Osteocyte (in vitro differentiated cells): ENCODE measurements at places on chromosomes 13 and 19. TPM values are rescaled to one million over a fixed set of nuclear protein-coding genes. Genes with fewer than 3 reads are reported as not detected.
A peak's percentile ranks its signal among the peaks of the same experiment; 100 is the strongest.

The OR7C1 gene
- total RNA-seq: not detected in 2 replicates

The PBX4 gene
- 0.46 and 0.52 TPM in 2 replicates for total RNA-seq

GRCh38 chr13:77386046-77386445 lies 59.2 kb upstream of the MYCBP2 start:
- no peaks in the 10 kb centered on the region for H3K36me3 ChIP-seq
- DNase-seq: no peak
- no peak overlapping the region for H3K27ac ChIP-seq

DNA sequence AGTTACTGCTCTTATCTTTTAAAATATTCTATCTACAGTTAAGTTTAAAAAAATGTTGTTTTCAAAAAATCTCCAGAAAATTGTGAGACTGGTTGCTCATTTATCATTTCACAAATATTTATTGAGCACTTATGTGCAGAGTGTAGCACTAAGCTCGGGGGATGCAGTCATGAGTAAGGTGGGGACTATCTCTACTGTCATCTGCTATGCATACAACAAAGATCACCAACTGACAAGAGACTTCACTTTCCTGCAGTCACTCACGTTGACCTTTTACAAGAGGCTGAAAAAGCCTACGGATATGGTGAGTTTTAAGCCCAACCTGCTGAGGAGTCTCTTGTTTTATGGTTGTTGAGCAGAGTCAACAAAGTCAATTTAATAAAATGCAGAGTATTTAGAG lies 392.5 kb downstream of the KLF12 start:
- DNase-seq: no peak
- H3K4me1 ChIP-seq: peaks cover 6% of the 10 kb centered on the region
- peaks cover 9% of the 10 kb centered on the region for H3K36me3 ChIP-seq
- no peak overlapping the region for H3K4me3 ChIP-seq
- no peak overlapping the region for H3K27ac ChIP-seq

The RASAL3 gene
- not detected in 2 replicates for total RNA-seq

GRCh38 chr19:33100894-33101644 lies 20.1 kb downstream of the GPATCH1 start:
- H3K4me3 ChIP-seq: no peak overlapping the region
- H3K36me3 ChIP-seq: peaks cover 41% of the 10 kb centered on the region
- no peak overlapping the region for H3K27ac ChIP-seq
- no peaks in the 10 kb centered on the region for H3K27me3 ChIP-seq

DNA sequence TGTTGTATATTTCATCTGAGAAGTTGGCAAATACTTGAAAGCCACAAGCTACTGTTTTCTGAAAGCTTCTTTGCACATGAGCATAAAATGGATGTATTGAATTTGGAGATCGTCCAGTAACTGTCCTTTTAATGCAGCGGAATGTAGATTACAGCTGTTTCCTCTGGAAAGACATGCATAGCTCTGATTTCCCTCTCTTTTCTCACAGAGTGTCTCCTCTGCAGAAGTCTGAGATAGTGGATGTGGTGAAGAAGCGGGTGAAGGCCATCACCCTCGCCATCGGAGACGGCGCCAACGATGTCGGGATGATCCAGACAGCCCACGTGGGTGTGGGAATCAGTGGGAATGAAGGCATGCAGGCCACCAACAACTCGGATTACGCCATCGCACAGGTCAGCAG lies 283.0 kb downstream of the SHISA2 start:
- H3K4me3 ChIP-seq: peak overlapping the region; percentile 26
- H3K27ac ChIP-seq: peak overlapping the region; percentile 96
- no peaks in the 10 kb centered on the region for H3K36me3 ChIP-seq
- H3K4me1 ChIP-seq: peaks cover 56% of the 10 kb centered on the region
- H3K27me3 ChIP-seq: no peaks in the 10 kb centered on the region
- DNase-seq: no peak

The SMIM17 gene
- total RNA-seq: 0.32 and 0.57 TPM in 2 replicates

DNA sequence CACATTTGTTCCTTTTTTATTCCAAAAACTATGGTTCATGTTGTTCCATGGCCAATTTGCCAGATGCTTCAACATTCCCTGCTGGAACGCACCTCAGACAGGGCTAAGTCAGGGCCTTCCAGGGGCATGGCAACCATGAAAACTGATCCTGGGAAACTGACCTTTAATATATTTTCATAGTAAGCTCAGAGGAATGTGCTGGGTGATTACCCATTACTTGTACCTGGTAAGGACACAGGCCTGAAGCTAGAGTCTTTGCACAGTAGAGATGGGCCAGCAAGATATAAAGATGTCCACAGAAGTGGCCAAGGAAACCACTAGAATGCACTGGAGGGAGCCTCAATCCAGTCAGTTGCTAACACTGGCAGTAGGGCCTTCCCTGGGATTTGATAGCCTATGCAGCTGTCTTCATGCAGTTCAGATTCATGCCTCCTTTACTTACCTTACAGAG lies 353.1 kb downstream of the ENOX1 start:
- H3K4me1 ChIP-seq: peaks cover 61% of the 10 kb centered on the region
- H3K27ac ChIP-seq: no peak overlapping the region

DNA sequence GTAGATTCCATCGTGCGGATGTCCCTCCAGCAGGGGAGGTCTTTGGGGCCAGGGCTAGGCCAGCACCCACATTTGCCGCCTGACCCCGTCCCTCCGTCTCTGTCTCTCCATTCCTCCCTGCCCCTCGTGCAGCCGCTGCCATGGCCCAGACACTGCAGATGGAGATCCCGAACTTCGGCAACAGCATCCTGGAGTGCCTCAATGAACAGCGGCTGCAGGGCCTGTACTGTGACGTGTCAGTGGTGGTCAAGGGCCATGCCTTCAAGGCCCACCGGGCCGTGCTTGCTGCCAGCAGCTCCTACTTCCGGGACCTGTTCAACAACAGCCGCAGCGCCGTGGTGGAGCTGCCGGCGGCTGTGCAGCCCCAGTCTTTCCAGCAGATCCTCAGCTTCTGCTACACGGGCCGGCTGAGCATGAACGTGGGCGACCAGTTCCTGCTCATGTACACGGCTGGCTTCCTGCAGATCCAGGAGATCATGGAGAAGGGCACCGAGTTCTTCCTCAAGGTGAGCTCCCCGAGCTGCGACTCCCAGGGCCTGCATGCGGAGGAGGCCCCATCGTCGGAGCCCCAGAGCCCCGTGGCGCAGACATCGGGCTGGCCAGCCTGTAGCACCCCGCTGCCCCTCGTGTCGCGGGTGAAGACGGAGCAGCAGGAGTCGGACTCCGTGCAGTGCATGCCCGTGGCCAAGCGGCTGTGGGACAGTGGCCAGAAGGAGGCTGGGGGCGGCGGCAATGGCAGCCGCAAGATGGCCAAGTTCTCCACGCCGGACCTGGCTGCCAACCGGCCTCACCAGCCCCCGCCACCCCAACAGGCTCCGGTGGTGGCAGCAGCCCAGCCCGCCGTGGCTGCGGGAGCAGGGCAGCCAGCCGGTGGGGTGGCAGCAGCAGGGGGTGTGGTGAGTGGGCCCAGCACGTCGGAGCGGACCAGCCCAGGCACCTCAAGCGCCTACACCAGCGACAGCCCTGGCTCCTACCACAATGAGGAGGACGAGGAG lies 14.8 kb downstream of the STX10 start:
- DNase-seq: no peak
- H3K4me1 ChIP-seq: peaks cover 10% of the 10 kb centered on the region
- H3K4me3 ChIP-seq: no peak overlapping the region
- H3K36me3 ChIP-seq: peaks cover 7% of the 10 kb centered on the region
- H3K27ac ChIP-seq: no peak overlapping the region
- H3K27me3 ChIP-seq: no peaks in the 10 kb centered on the region

- no peak overlapping the region for H3K27ac ChIP-seq
- H3K4me3 ChIP-seq: no peak overlapping the region
- no peaks in the 10 kb centered on the region for H3K27me3 ChIP-seq
- no peak for DNase-seq
- peaks cover 20% of the 10 kb centered on the region for H3K4me1 ChIP-seq
Observed at GRCh38 chr19:49499030-49499670, 2.9 kb downstream of the RPS11 start.

DNA sequence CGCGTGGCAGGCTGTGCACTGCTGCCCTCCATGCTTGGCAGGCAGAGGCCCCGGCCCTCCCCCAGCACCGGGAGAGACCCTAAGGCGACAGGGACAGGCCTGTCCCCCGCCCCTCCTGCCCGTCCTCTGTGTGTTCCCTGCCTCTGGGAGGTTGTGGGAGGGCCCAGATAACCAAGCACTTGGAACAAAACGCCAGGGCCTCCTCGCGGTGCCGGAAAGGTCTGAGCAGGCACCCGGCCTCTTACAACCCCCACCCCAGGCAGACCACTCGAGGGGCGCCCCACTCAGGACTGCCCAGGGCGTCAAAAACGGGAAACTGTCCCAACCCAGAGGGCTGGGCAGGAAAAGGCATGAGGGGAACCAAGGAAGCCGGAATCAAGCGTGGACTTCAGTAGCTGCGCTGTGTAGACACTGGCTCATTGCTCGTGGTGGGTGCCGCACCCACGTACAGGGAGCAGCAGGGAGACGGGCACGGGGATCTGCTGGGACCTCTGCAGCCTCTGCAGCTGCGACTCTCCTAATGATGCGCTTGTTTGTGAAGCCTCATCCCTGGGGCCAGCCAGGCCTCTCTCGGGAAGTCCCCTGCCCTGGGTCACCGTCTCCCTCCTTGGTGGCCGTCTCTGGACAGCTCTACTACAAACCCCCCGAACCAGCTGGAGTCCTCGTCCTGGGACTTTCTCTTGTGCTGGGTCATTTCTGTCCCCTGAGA lies 20.0 kb downstream of the GNA11 start:
- no peak overlapping the region for H3K27ac ChIP-seq
- H3K36me3 ChIP-seq: peaks cover 5% of the 10 kb centered on the region
- no peak overlapping the region for H3K4me3 ChIP-seq
- no peaks in the 10 kb centered on the region for H3K27me3 ChIP-seq
- peaks cover 6% of the 10 kb centered on the region for H3K4me1 ChIP-seq
- DNase-seq: no peak

- no peak overlapping the region for H3K27ac ChIP-seq
- no peak for DNase-seq
- H3K4me3 ChIP-seq: no peak overlapping the region
- H3K36me3 ChIP-seq: no peaks in the 10 kb centered on the region
- no peaks in the 10 kb centered on the region for H3K27me3 ChIP-seq
Observed at GRCh38 chr13:20428666-20429644, 96.7 kb downstream of the CRYL1 start.
